Naive thymus-derived CD4-positive, alpha-beta T cell (primary cell): ENCODE measurements at places on chromosomes 11 and 22. TPM values are rescaled to one million over a fixed set of nuclear protein-coding genes. Genes with fewer than 3 reads are reported as not detected.

GRCh38 chr11:131371791-131372104 lies 1.3 kb downstream of the NTM start:
- H3K27ac ChIP-seq: no peak overlapping the region
- DNase-seq: no peak
- no peaks in the 10 kb centered on the region for H3K36me3 ChIP-seq
- no peak overlapping the region for H3K4me3 ChIP-seq

GRCh38 chr22:44410451-44410991 lies 87.5 kb downstream of the RTL6 start:
- H3K4me1 ChIP-seq: no peaks in the 10 kb centered on the region
- no peak for DNase-seq
- no peaks in the 10 kb centered on the region for H3K27me3 ChIP-seq
- H3K4me3 ChIP-seq: no peak overlapping the region
- no peaks in the 10 kb centered on the region for H3K36me3 ChIP-seq

DNA sequence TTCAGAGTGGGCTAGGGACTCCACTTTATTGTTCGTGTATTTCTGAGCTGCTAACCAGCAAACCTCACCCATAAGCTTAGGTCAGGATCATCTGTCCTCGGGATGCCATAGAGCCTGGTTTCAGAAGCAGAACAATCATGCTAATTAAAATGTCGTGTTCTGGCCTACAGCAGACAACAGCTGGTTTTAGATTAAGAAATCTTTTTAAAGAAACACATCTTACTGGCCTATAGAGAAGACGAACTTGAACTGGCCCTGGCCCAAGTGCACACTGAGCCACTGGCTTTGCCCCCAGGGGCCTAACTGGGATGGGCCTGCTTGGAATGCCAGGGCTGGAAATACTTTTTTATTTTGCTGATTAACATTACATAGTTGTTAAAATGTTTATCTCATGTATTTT lies 63.2 kb downstream of the ALX4 start:
- H3K36me3 ChIP-seq: no peaks in the 10 kb centered on the region
- no peaks in the 10 kb centered on the region for H3K27me3 ChIP-seq
- H3K4me1 ChIP-seq: no peaks in the 10 kb centered on the region

DNA sequence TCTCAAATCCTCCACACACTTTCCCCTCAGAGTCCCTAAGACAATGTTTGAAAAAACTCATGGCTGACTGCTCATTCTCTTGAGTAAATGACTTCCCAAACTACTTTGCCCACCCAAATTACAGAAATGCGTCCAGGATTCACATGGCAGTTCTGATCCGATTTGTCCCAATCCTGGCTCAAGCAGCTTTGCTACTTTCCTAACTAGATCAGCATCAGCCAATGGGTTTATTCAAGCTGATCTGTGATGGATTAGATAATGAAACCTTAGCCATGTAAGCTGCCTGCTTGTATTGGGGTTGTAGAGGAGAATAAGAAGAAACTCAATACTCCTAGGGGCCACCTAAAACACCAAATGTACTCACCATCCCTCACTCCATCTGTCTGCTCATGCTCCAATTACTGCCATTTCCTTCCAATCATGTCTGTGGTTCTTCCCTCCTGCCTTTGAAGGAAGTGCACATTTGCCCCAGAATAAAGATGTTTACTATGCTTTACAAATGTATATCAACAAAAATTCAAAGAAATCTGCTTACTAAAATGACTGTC lies 6.9 kb downstream of the RBFOX2 start:
- peak overlapping the region; percentile 24 for H3K27ac ChIP-seq
- no peaks in the 10 kb centered on the region for H3K27me3 ChIP-seq
- no peak overlapping the region for H3K4me3 ChIP-seq
- no peaks in the 10 kb centered on the region for H3K36me3 ChIP-seq
- no peak for DNase-seq
- no peaks in the 10 kb centered on the region for H3K4me1 ChIP-seq

DNA sequence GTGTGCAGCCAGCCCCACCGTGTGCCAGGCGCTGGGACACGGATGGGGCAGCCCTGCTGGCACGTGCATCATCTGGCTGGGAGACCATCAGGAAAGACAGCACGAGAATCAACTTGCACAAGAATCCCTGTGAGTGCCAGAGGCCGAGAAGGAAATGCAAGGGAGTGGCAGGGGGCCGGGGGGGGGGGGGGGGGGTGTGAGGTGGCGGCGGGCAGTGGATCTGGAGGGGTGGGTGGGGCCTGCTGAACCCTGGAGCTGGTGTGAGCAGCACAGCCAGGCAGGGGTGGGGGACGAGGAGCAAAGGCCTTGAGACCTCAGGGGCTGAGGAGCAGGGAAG lies 14.0 kb upstream of the FLRT1 start:
- DNase-seq: no peak
- H3K27me3 ChIP-seq: no peaks in the 10 kb centered on the region
- H3K36me3 ChIP-seq: no peaks in the 10 kb centered on the region
- H3K4me1 ChIP-seq: no peaks in the 10 kb centered on the region

- no peaks in the 10 kb centered on the region for H3K36me3 ChIP-seq
- no peaks in the 10 kb centered on the region for H3K27me3 ChIP-seq
- H3K27ac ChIP-seq: peak overlapping the region; percentile 76
- DNase-seq: no peak
These were observed 1.3 kb upstream of the SSH3 start for GRCh38 chr11:67301951-67302516.

GRCh38 chr11:67662142-67662834 lies 11.8 kb upstream of the ACY3 start:
- H3K4me1 ChIP-seq: no peaks in the 10 kb centered on the region
- H3K27ac ChIP-seq: no peak overlapping the region
- H3K27me3 ChIP-seq: no peaks in the 10 kb centered on the region
- H3K36me3 ChIP-seq: no peaks in the 10 kb centered on the region
- DNase-seq: no peak

GRCh38 chr11:26186389-26186788 lies 145.5 kb upstream of the ANO3 start:
- no peaks in the 10 kb centered on the region for H3K27me3 ChIP-seq
- no peak overlapping the region for H3K4me3 ChIP-seq
- no peaks in the 10 kb centered on the region for H3K4me1 ChIP-seq
- DNase-seq: no peak

- H3K36me3 ChIP-seq: no peaks in the 10 kb centered on the region
- H3K4me3 ChIP-seq: no peak overlapping the region
- no peak overlapping the region for H3K27ac ChIP-seq
- DNase-seq: no peak
- H3K27me3 ChIP-seq: no peaks in the 10 kb centered on the region
These were observed 226.7 kb upstream of the ARHGAP42 start for GRCh38 chr11:100460426-100460825.

GRCh38 chr11:65791719-65792213 lies 4.9 kb downstream of the OVOL1 start:
- DNase-seq: peak; percentile 32
- H3K4me1 ChIP-seq: peaks cover 9% of the 10 kb centered on the region
- no peaks in the 10 kb centered on the region for H3K36me3 ChIP-seq
- no peak overlapping the region for H3K27ac ChIP-seq
- H3K27me3 ChIP-seq: peaks cover 10% of the 10 kb centered on the region

GRCh38 chr11:126257764-126258163 lies 10.9 kb downstream of the SRPRA start:
- no peaks in the 10 kb centered on the region for H3K27me3 ChIP-seq
- no peak for DNase-seq
- H3K27ac ChIP-seq: no peak overlapping the region
- H3K4me3 ChIP-seq: no peak overlapping the region
- H3K36me3 ChIP-seq: no peaks in the 10 kb centered on the region

The MICAL2 gene
- polyA plus RNA-seq: 2.6 TPM

The KLHL35 gene
- 0.57 TPM for polyA plus RNA-seq

The GRAP2 gene
- polyA plus RNA-seq: 109 TPM

The LGR4 gene
- polyA plus RNA-seq: 0.07 TPM

The MS4A7 gene
- polyA plus RNA-seq: not detected
